ENCODE measurements at places on chromosomes 5 and 9.

DNA sequence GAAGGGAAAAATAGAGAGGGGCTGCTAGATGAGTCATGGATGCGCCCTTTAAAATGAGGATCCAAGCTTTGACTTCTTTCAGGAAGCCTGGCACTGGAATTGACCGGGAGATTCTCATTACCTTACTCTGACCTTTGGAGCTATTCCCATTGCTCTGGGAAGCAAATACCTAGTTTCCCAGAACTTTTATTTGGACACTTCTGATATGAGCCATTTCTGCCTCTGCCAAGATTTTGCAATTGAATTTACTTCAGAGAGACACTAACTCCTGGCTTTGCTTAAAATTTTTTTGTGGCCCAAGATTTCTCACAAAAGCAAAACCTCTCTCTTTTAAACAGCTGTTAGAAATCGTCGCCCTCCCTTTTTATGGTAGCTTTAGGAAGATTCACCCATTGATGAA lies 15.7 kb upstream of the AGXT2 start:
- DNase-seq: no peak

DNA sequence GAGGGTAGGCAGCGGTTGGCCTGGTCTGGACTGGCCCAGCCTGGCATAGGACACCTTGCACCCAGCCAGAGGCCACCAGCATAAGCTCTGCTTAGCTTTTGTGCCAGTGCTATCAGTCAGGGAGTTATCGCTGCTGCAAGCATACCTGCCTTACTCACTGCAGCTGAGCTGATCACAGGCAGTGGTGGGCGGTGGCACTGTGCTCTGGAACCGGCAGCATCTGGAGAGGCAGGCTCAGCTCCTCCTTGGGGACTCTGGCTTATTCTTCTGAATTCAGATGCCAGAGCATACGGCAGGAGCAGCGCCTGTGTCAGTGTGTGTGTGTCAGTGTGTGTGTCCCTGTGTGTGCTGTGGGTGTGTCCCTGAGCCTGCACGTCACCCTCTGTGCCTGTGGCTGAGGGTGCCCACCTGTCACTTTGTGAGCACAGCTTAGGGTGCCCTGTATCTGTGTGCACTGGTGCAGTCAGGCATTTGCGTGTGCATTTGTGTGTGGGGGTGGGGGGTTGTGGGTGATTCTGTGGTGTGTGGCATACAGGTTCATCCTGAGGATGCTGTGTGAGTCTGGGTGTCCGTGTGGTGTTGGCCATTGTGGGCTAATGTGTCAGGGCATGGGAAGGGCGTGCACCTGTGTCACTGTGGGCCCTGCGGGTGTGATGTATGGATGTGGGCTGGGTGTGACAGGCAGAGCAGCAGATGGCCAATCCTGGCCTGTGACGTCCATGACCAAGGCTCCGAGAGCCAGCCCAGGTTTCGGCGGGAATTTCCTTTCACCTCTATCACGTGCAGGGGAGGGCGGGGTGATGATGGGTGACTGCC lies 23.5 kb downstream of the LMX1B start:
- no peak for DNase-seq

- no peak for DNase-seq
These were observed 345.7 kb upstream of the WWC1 start for GRCh38 chr5:167945542-167946384.

- DNase-seq: no peak
These were observed 83.5 kb upstream of the RUSC2 start for GRCh38 chr9:35406183-35406959.

DNA sequence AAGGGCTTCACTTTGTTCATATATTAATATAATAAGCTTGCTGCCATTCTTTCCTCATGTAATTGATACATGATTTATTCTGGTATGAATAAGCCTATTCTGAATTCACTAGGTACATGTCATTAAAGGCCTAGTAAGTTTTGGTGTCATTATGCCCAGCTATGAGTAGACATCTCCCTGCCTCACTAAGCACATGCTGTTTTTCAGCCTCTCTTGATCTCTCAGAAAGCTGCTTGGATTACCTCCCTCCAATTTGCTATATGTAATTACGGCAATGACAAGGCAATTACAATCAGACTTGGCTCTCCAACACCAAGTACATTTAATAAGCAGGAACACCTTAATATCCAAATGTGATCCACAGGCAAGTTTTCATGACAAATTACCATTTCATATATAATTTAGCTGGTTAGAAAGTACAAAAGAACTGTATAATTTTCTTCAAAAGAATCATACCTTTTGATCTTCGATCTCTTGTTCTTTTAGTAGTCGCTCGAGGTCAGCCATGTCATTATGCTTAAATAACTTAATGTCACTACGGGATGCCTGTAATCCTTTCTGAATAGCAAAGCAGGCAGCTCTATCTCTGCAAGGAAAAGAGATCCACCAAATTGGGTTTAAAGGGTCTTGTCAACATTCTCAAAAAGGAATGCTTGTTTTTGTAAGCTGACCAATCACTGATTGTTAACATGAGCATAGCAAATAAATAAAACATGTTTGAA lies 56.3 kb downstream of the SPTLC1 start:
- no peak for DNase-seq

GRCh38 chr9:35044071-35044470 lies 28.4 kb downstream of the VCP start:
- no peak for DNase-seq

GRCh38 chr5:79512049-79512448 lies 1.9 kb downstream of the HOMER1 start:
- no peak for DNase-seq

DNA sequence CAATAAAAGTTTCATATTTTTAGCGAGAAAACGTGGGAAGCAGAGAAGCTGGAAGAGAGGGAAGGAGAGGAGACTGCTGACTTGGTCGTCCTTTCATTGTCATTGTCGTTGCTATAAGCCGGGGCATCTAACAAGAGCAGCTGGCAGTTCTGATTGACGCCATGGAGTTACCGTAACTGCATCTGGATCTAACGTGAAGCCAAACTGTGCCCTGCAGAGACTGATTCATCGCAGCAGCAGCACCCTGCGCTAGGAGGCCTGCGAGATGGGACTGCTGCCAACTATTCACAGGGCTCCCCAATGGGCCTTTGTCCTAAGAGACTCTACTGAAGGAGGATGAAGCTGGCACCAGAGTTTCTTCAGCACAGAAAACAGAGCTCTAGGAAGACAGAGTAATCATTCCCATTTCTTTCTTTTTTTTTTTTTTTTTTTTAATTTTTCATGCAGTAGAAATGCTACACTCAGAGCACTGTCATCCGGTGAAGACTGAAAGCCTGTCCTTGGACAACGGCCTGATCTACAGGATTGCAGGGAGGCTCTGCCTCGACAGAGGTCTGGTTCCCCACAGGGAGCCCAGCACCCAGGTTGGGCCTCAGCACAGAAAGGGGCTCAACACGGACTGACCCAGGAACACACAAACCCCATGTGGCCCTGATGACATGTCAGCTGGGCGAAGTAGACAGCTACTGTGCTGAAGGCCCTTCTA lies 47.8 kb downstream of the RETREG1 start:
- DNase-seq: peak; percentile 94

DNA sequence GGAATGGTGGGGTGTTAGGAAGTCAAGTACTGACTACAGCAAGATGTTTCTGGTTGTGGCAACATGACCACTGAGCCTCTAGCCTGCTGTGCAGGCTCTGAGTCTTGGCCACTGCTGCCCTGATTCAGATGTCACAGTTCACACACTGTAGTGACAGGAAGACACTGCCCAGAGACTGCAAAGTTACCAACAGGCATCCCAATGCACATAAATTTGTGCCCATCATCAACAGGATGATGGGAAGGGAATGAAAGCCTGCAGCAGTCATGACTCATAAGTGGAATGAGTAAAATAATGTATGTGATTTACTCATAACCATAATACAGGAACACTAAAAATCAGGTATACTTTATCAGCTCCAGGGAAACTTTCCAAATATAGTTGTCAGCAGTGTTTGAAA lies 251.6 kb upstream of the HAPLN1 start:
- no peak for DNase-seq

DNA sequence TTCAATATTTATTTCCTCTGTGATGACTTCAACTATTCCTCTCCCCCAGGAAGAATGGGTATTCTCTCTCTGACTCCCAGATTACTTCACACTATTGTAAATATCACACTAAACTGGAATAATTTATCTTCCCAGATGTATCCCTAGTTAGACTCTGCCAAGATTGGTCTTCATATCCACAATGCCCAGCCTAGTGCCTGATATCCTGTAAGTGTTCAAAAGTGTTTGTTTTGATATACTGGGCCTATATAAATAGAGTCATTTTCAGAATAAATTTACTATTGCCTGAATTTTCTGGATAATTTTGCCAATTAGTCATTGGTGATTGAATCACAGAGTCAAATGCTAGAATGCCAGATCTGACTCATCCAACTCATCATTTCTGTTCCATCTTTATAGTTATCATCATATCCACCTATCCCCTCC lies 143.7 kb upstream of the TNC start:
- peak; percentile 3 for DNase-seq

GRCh38 chr9:86075132-86076109 lies 23.9 kb downstream of the GOLM1 start:
- DNase-seq: no peak

- DNase-seq: no peak
These were observed 59.2 kb downstream of the RIC1 start for GRCh38 chr9:5688109-5688508.

- no peak for DNase-seq
These were observed 569 bp downstream of the CAMK4 start for GRCh38 chr5:111224561-111225345.

- DNase-seq: no peak
These were observed 675.6 kb downstream of the BRINP1 start for GRCh38 chr9:118693645-118694044.

DNA sequence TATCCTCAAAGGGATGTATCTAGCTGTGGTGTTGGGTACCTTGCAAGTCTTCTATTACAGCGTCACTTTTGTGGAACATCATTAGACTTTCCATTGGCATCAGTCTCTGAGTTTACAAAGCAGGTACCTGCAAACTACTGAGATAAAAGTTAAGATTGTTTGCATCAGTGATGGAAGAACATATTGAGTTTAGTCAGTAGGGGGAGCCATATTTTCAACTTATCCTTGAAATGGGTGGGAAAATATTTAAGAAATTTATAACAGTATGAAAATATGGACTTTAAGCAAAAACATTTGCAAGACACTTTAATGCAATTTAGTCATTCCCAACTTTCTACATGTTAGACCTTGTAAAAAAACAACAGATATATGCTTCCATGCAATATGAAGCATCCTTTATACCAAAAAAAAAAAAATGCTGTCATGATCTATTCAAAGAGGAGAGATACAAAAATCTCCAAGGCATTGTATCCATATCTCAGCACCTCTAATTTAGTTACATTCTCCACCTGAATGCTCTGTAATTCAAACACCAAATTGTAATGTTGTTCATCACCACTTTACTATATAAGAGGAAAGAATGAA lies 98.6 kb upstream of the ADAMTS19 start:
- DNase-seq: peak; percentile 3

DNA sequence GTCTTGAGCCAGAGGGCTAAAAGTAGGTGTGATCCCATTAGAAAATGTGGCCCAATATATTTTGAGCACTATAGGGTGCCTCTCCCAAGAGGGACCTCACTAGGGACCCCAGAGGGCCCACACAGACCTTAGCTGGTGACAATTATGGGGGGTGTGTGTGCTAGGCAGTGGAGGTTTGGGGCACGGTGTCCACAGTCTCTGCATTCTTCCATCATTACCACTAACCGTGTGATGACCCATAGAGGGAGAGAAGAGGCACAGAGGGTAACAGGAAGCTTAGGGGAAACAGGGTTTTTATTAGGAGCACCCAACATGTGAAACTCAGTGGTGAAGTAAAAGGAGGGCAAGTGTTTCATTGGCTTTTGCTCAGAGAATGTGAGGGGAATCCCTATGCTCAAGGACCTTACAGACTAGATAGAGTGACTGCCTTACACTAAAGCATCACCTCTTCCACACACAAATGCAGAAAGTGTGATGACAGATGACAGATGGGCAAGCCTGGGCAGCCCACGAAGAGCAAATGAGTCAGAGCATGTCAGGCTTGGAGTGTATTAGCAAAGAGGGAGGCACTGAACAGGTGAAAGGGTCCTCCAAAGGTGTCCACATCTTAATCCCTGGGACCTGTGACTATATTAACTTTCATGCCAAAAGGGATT lies 2.5 kb upstream of the ACTL7A start:
- DNase-seq: no peak
